Kidney (tissue), 22 donors: ENCODE measurements at places on chromosomes 16 and 17. TPM values are rescaled to one million over a fixed set of nuclear protein-coding genes. Genes with fewer than 3 reads are reported as not detected.
A peak's percentile ranks its signal among the peaks of the same experiment; 100 is the strongest.

DNA sequence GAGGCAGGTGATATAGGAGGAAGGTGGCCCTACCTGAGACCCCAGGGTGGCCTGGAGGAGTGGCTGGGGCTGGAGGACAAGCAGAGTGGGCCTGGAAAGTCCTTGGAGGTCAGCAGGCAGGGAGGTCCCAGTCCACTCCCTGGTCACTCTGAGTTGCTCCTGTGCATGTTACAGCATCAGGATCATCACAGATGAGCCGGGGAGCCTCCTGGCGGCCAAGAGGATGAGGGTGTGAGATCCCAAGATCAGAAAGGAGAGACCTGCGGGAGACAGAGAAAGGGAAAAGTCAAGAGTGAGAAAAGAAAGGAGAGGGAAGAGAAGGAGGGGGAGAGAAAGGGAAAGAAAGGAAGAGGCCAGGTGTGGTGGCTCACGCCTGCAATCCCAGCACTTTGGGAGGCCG lies 71.7 kb downstream of the MRM1 start:
- no peak for DNase-seq

DNA sequence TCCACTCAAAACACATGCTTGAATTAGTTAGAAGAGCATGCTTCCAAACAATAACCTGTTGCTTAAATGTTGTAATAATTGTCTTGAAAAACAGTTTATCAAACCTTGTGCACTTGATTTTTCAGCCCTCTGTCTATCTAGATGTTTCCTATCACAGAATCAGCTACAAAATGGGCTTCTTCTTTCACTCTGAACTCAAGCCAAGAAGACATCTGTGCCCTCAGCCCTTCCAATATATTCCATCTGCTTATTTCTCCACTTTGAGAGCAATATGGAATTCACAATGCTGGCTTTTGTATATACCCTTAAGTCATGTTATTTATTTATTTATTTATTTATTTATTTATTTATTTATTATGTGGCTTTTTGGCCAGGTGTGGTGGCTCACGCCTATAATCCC lies 234.2 kb downstream of the TOX3 start:
- no peak for DNase-seq

DNA sequence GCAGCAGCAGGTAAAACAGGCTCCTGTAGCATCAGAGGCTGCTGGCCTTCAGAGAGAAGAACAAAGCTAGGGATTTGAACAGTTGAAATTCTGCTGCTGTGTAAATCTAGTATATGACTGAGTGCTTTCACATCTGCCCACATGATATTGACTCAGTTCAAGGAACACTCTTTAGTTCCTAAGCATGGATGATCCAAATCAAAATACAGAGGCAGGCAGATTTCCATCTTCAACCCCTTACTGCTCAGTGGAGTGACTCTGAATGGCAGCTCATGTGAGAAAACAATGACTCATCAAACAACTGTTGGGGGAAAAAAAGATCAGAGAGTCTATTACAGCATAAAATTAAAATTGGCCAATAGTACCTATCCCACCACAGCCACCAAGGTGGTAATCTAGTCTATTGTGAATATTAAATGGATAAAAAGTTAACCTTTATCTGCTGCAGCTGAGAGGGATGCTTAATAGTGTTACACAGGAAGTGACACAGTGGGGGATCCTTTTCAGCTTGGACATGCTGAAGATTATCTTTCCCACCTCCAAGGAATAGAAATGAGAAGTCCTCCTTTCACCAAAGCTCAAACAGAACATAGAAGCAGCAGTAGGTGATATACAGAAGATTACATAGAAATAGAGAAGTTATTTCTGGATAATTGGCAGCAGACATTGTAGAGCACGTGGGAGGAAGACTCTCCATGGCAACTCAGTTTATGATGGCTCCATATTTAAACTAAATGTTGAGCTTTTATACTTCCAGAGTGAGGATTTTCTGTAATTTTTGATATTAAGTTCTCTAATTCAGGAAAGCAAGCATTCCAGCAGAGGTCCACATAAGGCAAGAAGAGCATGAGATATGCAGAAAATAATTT lies 239.7 kb upstream of the ERCC4 start:
- no peak for DNase-seq

- DNase-seq: peak; percentile 5
These were observed 47.1 kb downstream of the SLC6A4 start for GRCh38 chr17:30188211-30188939.

DNA sequence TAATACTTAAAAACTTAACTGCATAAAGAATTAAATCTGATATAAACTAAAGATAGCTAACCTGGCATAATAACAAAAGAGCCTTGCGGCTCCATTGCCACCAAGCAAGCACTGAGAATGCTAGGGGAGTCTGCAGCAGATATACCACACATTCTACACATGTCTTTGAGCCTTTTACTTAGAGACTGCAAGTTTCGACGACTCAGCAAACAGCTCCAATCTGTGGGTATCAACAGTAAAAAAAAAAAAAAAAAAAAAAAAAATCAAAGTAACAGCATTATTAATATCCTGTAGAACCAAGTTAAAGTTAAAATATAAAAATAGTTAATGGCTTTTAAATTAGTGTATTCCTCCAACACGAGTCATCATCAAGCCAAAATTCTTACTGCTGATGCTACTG lies 27.8 kb upstream of the INTS2 start:
- DNase-seq: no peak

GRCh38 chr17:6554871-6555330 lies 1.5 kb downstream of the PITPNM3 start:
- DNase-seq: no peak

Gene CARD14
- total RNA-seq: 1.7 TPM

Gene AATK
- total RNA-seq: 4.2 TPM
